Stimulated activated CD4-positive, alpha-beta T cell treated with anti-CD3 and anti-CD28 coated beads, Interleukin-15, amount 100 ng/mL, for 1 hour (primary cell): ENCODE measurements at places on chromosomes 6 and 20.

DNA sequence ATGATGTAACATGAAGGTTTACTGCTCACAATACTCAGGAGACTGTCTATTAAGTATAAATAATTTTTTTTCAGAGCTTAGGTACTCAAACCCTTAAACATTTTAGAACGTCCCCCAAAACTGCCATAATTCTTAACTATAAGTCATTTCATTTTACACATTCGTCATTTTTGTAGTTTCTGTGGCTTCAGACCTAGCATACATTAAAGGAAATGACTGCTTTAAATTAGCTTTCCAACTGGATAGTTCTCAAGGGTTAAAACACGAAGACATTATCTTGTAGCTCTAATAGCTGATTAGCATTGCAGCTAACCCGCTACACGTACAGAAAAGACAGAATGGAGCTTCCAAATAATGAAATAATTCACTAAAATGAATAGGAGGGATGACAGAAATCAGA lies 24.9 kb upstream of the PLN start:
- DNase-seq: no peak

DNA sequence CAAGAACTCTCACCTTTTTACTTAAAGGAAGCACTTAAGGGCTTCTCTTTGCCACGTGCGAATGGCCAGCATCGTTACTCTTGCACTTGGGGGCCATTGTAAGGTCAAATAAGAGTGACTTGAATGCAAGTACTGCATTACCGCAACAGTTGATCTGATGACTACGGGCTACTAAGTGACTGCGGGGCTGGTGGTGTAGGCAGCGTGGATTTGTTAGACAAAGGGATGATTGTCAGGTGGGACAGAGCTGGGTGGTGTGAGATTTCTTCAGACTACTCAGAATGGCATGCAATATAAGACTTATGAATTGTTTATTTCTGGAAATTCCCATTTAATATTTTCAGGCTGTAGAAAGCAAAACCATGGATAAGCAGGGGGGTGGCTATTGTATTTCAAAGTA lies 199.7 kb upstream of the UST start:
- no peak for DNase-seq

DNA sequence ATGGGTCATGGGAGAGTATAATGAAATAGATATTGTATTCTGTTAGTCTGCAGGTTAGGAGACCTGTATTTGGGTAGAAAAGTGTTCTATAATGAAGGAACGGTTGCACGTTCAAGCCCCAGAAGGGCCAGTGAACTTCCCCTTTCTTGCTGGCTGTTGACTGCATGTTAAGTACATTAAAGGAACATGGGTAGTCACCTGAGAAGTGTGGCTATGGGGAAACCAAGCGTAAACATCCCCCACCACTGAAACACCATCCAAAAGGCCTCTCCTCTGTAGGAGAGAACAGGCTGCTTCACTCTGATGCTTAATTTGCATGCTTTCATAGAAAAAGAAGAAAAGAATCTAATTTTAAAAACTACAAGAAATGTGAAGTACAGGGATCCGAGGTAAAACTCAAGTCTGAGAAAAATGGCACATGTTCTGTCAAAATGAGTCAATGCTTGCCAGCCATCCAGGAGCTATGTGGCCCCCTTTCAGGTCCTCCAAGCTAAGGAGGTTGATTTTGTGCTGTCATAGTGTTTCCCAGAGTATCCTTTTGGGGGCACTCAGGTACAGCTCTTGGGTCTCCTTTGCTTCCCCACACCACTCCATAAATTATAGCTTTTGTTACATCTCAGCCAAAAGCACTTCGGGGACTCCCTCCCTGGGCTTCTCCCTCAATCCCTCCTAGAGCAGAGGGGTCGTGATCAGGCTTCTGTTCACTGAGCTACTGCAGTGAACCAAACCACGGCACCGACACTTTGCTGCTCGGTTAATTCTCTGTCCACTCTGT lies 283.7 kb upstream of the AGPAT4 start:
- no peak for DNase-seq

- DNase-seq: no peak
Measured at GRCh38 chr20:58141971-58142842, 86.2 kb downstream of the ANKRD60 start.

- DNase-seq: no peak
Measured at GRCh38 chr6:128491610-128492206, 28.7 kb downstream of the PTPRK start.

GRCh38 chr20:50336661-50337060 lies 146.0 kb downstream of the CEBPB start:
- no peak for DNase-seq
